ENCODE measurements at places on chromosomes 1 and 21.

GRCh38 chr1:40039245-40039756 is 1.2 kb upstream of the CAP1 start:
- DNase-seq = peak; percentile 90

GRCh38 chr1:216500273-216500967 is 77.2 kb upstream of the USH2A start:
- DNase-seq = no peak

DNA sequence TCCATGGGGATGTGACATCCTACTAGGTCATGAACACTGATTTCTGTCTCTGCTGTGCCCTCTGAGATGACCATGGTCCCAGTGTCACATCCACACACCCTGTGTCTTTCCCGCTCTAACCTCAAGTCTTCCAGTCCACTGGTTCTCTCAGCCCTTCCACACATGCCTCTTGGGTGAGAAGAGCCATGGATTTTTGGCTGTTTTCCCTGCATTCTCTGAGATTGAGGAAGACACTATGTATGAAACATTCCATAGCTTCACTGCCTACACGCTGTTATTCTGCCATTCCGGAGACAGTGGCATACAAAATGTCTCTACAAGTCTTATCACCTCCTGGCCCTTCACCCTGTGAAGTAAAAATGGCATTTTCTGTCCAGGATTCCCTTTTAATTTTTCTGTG is 247.3 kb downstream of the BACH1 start:
- no peak for DNase-seq

DNA sequence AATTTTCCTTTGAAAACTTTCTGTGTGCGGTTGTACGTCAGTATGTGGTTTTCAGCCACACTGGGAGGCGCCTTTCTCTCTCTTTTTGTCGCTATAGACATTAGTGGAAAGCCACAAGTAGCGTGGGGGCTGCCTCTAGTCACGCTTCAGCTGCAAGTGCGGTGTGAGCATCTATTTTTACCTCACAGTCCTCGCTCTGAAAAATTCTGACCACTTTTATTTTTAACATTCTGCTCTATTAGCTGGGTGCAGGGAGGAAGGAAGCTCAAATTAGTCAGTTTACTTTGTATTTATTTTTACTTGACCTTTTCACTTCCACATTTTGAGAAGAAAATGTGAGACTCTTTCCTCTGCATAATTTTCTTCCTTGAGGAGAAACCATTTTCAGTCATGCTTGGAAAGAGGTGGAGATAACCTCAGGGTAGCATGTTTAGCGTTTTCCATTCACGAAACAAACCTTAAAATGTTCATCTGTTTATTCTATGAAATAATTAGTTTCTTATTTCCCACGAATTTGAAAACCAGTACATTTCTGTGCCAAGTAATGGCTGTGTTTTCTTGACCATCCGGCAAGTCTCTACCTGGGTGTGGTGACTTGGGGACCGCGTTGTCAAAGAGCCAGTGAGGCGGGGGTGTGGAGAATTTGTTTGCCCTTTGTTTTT is 35.6 kb downstream of the ADARB1 start:
- no peak for DNase-seq

DNA sequence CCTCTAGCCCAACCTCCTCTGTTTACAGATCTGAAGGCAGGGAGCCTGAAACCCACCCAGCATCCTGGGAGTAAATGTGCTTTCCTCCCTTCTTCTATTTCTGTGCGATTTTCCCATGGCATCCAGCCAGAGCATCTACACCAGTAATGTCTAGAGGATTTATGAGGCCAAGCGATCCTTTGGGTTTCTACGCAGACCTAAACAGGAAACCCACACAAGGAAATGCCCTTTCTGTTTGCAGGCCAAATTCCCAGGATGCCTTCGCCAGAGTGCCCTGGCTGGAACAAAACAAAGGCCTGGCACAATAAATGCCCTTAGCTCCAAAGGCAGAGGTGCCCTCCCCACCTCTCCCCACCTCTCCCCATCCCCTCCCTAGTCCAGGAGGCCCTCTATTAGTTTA is 110.5 kb upstream of the CDC42BPA start:
- DNase-seq = no peak

- DNase-seq = no peak
Observed at GRCh38 chr1:11858968-11859871, 475 bp upstream of the NPPB start.
